ENCODE measurements at places on chromosomes 11 and 22. TPM values are rescaled to one million over a fixed set of nuclear protein-coding genes. Genes with fewer than 3 reads are reported as not detected.

DNA sequence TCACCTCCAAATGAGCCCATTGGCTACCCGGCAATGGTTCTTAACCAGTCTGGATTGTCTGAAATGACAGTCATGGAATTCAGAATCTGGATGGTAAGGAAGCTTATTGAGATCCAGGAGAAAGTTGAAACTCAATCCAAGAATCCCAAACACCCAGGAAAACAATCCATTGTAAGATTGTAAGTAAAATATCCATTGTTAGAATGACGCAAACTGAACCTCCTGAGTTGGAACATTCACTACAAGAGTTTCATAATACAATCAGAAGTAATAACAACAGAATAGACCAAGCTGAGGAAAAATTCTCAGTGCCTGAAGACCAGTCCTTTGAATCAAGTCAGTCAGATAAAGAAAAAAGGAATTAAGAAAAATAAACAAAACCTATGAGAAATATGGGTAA, 22.1 kb downstream of the OR8G5 start:
- no peak for DNase-seq

DNA sequence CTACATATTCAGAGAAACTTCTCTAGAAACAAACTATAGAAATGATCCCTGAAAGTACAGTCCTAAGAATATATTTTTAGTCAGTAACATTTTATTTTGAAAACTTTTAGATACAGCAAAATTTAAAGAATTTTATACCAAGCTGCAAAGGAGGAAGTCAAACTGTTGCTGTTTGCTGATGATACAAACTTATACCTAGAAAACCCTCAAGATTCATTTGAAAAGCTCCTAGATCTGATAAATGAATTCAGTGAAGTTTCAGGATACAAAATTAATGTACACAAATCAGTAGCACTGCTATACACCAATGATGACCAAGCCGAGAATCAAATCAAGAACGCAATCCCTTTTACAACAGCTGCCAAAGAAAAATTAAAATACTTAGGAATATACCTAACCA, 10.1 kb downstream of the ZBTB44 start:
- DNase-seq = no peak

DNA sequence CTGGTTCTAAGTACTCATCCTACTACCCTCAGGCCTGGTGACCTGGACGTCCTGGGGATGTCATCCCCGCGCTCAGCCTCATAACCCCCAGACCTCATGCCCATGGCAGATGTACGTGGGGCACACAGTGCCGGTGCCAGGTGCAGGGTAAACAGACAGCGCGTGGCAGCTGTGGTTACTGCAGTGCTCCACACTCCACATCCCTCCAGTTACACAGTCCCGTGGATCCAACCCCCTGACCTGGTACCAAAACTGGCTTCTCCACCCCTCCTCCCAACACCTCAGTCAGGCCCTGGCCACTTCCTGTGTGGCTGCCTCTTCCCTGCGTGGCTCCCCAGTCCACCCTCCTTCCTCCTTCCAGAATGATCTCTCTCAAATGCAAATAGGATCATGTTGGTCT, 95.2 kb downstream of the DSCAML1 start:
- no peak for DNase-seq

DNA sequence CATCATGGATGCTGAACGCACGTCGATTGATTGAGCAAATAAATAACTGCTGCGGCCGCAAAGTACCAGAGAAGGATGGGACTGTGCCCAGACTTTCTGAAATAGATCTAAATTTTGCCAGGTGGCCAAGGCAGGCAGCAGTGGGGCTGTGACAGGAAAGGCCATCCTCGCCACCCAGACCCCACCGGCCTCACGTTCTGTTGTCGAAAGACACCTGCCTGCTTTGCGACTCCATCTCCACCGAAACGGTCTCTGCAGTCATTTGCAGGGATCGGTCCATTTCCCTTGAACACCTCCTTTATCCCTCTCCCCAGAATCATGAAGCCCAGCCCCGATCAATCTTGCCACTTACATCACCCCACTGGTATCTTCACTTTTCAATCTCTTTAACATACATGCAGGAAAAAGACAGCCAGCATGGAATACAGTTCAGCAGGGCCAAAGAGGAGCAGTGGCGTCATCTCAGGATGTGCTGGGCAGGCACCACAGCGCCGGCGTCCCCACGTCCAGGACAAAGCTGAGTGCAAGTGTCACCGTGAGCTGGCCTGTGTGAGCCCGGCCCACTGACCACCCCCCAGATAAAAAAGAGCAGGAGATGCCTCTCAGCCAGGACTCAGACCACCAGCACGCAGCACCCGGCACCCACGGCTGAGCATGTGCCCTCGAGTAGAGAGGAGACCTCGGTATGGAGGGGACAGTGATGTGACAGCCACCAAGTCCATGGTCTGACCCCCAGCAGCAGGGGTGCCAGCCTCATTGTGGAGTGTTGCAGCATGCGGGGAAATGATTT, 610.3 kb downstream of the TBC1D22A start:
- DNase-seq = no peak

- DNase-seq = no peak
These were observed 96.4 kb downstream of the AMOTL1 start for GRCh38 chr11:94864506-94865045.

GRCh38 chr11:92061456-92062062, 163.1 kb upstream of the FAT3 start:
- DNase-seq = no peak

- no peak for DNase-seq
These were observed 35.9 kb upstream of the HORMAD2 start for GRCh38 chr22:30044369-30044768.

DNA sequence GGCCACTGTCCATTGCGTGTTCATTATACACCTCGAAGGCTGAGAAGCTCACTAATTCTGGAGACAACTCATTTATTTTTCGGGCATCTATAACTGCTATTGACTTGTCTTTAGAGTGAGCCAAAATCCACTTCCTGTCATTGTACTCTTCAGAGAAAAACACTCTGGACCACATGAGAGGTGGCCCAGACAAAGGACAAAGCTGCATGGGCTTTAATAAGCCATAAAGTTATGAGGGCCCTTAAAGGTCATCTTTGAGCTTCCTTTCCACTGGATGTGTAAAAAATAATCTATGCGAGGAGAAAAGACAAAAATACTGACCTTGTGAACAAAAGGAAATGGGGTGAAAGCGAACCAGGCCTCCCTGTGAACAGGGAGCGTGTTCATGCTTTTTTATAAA, 63.5 kb upstream of the ZC3H12C start:
- DNase-seq = no peak

DNA sequence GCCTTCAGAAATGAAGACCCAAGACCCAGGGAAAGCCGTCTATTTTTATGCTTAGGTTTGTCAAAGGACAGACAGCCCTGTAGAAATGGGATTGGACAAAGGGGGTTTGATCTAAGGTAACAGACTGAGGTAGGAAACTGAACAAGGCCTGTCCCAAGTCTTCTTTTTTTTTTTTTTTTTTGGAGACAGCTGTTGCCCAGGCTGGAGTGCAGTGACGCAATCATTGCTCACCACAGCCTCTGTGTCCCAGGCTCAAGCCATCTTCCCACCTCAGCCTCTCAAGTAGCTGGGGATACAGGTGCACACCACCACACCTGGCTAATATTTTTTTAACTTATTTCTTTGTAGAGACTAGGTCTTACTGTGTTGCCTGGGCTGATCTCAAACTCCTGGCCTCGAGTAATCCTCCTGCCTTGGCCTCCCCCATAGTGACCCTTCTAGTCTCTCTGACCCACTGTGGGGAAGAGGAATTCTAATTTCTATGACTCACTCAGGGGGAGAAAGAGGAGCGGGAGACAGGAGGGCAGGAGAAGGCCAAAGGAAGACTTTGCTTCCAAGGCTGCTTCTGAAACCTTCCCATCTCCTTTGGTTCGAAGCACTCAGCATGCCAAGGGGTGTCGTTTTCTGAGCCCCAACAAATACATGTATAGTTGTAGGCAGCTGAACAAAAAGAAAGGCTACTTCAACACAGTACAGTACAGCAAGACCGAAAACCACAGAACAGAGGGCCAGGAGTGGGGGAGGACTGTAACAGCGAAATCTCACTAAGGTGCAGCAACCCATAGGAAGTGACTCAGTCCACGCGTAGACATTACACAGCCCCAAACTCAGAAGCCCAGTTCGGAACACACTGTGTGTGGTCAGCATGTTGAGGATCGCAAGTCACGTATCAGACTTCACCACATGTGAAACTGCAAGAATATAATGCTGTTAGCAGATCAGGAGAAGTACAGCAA, 872 bp downstream of the TMA7B start:
- no peak for DNase-seq

- DNase-seq = no peak
These were observed 196.4 kb upstream of the TENM4 start for GRCh38 chr11:79637219-79637618.

DNA sequence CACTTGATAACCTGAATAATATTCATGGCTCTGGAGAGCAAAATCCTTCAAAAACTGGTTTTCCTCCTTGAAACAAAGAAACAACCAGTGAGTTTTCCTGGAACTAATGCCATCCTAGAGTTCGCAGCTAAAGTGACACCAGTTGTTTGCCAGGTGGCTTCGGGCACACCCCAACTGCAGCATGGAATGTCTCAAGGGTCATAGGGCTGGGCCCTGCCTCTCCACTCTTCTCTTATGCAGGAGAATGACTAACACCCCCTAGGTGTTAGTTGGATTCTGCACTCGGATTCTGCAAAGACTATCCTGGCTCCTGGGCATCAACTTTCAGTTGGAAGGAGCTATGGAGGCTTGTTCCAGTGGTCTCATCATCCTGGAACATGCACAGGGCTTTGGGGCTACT, 98.8 kb downstream of the KIRREL3 start:
- DNase-seq = no peak

GRCh38 chr11:15342163-15342562, 227.4 kb downstream of the INSC start:
- DNase-seq = no peak

DNA sequence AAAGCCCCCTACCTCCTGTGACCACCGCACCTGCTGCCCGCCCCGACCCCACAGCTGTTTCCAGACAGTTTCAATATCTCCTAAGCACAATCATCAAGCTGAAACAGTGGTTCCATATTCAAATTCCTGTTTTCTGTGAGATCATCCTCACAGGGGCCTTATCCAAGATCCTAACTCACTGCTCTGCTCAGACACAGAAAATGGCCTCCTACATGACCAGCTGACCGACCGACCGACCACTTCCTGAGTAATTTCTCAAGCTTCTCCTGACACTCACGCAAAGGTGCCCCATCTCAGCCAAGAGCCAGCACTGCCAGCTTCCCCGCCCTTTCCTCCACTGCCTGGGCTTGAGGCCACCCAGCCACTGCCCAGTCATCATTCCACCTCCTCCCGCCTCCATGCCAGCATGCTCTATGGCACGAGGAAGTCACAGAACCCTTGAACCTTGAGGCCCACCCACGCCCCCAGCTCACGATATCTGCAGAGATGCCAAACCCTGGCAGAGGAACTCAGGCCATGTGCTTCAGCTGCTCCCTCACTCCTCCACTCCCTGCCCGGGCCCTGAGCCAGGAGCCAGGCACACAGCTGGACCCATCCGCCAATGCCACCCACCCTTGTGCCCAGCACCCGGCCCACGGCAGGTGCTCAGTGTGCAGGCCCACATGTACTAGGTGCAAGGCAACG, 14.0 kb downstream of the KIAA0930 start:
- peak; percentile 64 for DNase-seq

The OR8D4 gene
- 0.47 TPM for total RNA-seq

The SPDYC gene
- total RNA-seq = not detected

The TOP3B gene
- total RNA-seq = 13.4 TPM

The HYLS1 gene
- total RNA-seq = 12.5 TPM

The RAB38 gene
- 0.78 TPM for total RNA-seq

The RHOD gene
- total RNA-seq = not detected

The SIK2 gene
- total RNA-seq = 12.6 TPM

The NAV2 gene
- 17.6 TPM for total RNA-seq

Data from occipital lobe (tissue), 3 donors.